ENCODE measurements at places on chromosomes 1 and 21.
A peak's percentile ranks its signal among the peaks of the same experiment; 100 is the strongest.

- DNase-seq: no peak
Observed at GRCh38 chr1:7620196-7620595, 150.9 kb upstream of the VAMP3 start.

GRCh38 chr1:40711465-40712404, 20.2 kb downstream of the NFYC start:
- peak; percentile 58 for DNase-seq

DNA sequence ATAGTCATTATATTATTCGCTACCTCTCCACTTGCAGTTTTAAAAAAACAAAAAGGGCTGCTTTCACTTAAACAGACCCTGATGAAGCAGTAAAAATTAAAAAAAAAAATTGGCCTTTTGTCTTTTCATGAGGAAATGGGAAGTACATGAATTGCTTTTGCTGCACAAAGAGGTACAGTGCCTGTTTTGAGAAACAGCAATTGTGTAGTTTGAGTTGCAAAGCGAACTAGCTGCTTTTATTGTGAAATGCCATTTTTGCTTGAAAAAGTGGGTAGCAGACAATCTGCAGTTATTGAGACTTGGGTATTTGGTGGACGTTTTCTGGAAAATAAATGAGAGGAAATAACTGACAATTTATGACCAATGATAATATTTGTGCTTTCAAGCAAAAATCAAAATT, 7.0 kb downstream of the DIP2A start:
- DNase-seq: no peak

- DNase-seq: no peak
Observed at GRCh38 chr1:30028283-30028682, 695.1 kb downstream of the MATN1 start.

- DNase-seq: no peak
Observed at GRCh38 chr1:167493372-167493771, 25.0 kb downstream of the CD247 start.

GRCh38 chr21:15682186-15682895, 47.4 kb upstream of the USP25 start:
- no peak for DNase-seq

- DNase-seq: no peak
Observed at GRCh38 chr1:244089561-244089960, 38.5 kb downstream of the ZBTB18 start.
